ENCODE measurements at places on chromosomes 13 and 19.

DNA sequence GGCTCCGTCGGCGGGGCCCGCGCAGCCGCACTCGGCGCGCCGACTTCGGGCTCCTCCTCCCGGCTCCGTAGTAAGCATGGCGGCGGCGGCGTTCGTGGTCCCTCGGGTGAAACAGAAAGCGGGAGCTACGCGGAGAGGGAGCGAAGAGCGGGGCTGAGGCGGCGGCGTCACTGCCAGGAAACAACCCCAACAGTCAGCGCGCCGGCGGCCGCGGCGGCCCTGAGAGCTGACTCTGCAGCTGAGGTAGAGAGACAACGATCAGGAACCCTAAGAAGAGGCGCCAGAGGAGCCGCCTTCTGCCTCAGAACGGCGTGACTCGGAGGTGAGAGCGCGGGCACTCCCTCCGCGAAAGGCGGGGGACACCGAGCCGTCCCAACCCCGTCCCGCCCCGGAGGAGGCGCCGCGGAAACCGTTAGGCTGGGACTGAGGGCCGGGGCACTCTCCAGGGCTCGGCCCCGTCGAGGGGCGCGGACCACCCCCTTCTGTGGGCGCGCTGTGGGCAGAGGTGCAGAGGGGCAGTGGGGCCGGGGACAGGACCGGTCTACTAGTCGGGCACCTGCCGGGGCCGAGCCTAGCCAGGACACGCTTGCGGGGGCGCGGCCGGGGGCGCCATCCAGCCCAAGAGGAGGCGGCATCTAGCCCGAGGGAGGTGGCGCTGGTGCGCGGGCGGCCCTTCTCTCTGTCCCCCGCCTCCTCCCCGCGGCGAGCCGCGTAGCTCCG lies at the start of gene FNDC3A:
TSS of gene FNDC3A (plus strand) at position 57 of the 720 bp plus-strand sequence. CDS start 30,279 bp downstream, outside the sequence.
- DNase-seq: peak; percentile 88

- DNase-seq: no peak
Observed at GRCh38 chr19:1746401-1747284, 6.7 kb upstream of the ONECUT3 start.

- DNase-seq: no peak
Observed at GRCh38 chr13:54593504-54593903, 1564.9 kb downstream of the OLFM4 start.

GRCh38 chr13:67696775-67697174 lies 466.6 kb upstream of the PCDH9 start:
- DNase-seq: no peak

GRCh38 chr19:44951179-44952159 lies 3.7 kb upstream of the CLPTM1 start:
- DNase-seq: peak; percentile 78

GRCh38 chr13:62908321-62908720 lies 1492.7 kb upstream of the PCDH20 start:
- no peak for DNase-seq
